ENCODE measurements at places on chromosomes 5 and 9.

GRCh38 chr9:125707472-125707804 is 430 bp upstream of the MAPKAP1 start:
- DNase-seq = no peak

DNA sequence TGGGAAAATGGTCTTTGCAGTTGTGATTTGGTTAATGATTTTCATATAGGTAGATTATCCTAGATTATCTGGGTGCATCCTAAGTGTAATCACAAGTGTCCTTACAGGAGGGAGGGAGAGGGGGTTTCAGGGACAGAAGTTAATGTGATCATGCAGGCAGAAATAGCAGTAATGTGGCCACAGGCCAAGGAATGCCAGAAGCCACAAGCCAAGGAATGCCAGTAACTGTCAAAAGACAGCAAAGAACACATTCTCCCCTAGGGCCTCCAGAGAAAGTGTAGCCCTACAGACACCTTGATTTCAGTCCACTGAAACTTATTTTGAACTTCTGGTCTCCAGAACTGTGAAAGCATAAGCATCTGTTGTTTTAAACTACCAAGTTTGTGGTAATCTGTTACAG is 2074.5 kb downstream of the MAT2B start:
- DNase-seq = no peak

- DNase-seq = no peak
Measured at GRCh38 chr9:4463824-4464223, 26.4 kb upstream of the SLC1A1 start.

GRCh38 chr9:121815084-121815483 is 163.7 kb downstream of the DAB2IP start:
- no peak for DNase-seq

DNA sequence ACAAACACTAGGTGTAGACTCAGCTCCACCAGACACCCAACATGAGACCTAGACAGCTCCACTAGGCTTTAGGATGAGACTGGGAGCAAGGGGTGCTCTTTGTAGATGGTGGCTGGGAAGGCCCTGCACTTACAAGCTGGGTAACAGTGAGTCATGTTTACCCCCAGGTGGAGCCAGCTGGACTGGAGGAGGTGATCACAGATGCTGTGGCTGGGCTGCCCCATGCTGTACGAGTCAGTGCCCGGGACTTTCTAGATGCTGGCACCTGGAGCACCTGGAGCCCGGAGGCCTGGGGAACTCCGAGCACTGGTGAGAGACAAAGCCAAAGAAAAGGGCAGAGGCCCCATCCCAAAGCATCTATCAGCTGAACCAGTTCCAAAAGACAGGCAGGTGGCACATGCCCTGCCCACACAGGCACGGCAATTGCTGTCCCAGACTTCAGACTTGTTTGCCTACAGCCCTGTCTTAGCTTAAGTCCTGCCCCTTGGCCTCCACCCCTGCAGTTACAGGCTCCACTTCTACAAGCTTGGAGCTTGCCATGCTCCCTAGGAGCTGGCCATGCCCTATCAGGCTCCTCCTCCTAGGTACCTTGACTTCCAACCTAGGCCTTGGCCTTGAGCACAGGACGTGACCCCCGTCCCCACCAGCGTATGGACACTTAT is 2.7 kb downstream of the CCL27 start:
- no peak for DNase-seq

GRCh38 chr5:169637085-169637548 is at the start of gene DOCK2:
Gene DOCK2 (plus strand): TSS chr5:169637275. CDS start chr5:169637327, 52 bp downstream.
- no peak for DNase-seq

DNA sequence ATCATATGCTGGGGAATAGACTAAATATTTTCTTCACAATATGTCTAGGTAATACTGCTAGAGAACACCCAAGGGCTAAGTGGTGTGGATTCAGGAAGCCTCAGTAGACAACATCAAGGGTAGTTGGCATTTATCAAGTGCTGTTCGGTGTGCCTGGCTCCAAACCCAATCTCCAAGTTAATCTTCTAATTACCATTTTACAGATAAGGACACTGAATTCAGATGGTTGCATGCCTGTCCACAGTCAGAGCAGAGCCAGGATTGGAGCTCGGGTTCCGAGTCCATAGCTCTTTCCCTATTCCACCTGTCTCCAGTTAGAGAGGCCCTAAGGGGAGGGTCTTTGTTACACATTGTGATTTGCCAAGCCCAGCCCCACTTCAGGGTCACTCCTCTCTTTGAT is 58.2 kb downstream of the FGF18 start:
- no peak for DNase-seq

GRCh38 chr9:136014147-136014923 is 53.2 kb upstream of the UBAC1 start:
- no peak for DNase-seq

DNA sequence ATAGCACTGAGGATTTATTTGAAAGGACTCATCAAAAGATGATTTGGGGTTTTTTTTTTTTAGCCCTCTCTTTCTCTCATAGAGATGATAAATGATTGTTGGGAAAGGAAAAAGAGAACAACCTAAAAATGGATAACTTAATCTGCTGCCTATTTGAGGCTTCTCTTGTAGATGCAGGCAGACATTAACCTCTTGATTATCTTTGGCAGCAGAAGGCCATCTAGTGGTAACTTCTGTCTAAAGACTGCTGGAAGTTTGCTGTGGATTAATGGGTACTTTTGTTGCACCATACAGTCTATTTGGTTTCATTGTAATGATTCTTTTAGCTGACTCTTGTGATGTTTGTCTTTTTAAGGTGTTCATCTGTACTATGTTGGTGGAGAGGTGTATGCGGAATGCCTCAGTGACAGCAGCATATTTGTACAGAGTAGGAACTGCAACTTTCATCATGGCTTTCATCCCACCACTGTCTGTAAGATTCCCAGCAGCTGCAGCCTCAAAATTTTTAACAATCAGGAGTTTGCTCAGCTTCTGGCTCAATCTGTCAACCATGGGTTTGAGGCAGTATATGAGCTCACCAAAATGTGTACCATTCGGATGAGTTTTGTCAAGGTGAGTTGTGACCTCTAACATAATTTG is 18.8 kb downstream of the SMIM32 start:
- DNase-seq = peak; percentile 21

DNA sequence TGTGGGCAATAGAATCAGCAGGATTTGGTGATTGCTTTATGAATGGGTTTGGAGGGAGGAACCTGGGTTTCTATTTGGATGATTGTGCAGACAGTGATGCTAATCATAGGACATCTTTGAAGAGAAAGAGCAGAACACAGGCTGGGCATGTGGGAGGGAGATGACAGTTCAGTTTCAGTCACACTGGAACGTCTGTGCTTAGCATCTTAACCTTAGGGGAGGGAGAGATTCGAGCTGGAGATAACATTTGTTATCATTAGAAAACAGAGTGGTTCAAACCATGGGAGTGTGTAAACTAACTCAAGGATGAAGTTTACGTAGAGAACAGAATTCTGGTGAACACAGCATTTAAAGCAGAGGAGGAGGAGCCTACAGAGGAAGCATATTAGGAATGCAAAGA is 138.6 kb upstream of the PPP2R2B start:
- no peak for DNase-seq

DNA sequence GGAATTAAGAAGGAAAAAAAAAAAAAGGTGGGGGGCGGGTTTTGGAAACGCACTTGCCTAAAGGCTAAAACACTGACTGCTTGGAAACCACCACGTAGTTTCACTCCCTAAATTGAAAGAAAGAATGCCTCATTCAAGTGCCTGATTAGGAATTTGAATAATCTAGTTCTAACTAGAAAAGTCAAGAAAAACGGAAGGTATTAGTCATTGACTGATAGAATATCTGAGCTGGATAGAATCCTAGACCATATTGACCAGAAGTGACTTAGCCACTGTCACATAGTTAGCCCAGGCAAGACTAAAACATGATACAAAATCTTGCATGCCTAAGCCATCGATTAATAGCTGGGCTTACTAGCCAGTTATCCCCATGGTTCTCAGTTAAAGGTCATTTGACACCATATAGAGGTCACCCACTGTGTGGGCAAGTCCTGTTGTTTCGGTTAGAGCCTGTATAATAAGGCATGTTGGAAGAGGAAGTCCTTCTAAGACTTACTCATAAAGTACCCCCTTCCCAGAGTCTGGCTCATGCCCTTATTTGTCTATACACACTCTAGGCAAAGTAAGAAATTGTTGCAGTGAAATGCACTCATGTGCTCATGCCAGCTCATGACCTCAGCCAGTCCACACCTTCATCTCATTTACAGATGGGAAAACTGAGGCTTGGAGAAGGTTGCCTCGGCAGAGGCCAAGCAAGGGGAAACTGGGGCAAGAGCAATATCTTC is 40.2 kb downstream of the SH3RF2 start:
- no peak for DNase-seq

GRCh38 chr9:1978941-1979340 is 36.2 kb upstream of the SMARCA2 start:
- no peak for DNase-seq

DNA sequence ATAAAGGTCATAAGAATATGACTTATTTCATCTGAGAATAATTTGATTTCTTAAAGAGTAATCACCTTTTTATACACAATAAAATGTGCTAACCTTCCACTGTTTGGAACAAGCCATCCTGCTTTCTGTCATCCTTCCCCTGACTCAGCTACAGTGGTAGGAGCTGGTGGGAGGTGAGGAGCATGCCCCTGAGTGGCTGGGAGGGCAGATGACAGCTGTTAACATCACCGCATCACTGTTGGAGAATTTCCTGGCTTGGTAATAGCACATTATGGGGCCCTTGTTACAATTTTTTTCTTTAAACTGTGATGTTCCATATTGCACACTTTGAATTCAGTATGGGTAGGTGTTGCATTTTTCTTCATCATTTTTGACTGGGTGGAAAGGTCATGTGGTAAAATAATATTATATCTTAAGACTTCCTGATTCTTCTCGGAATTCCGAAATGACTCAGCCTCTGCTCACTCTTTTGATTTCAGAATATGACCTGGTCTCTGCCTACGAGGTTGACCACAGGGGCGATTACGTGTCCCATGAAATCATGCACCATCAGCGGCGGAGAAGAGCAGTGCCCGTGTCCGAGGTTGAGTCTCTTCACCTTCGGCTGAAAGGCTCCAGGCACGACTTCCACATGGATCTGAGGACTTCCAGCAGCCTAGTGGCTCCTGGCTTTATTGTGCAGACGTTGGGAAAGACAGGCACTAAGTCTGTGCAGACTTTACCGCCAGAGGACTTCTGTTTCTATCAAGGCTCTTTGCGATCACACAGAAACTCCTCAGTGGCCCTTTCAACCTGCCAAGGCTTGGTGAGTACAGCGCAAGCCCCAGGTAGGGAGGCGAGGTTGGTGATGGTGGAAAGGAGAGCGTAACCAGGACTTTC is 5.8 kb downstream of the ADAMTS16 start:
- DNase-seq = peak; percentile 15

DNA sequence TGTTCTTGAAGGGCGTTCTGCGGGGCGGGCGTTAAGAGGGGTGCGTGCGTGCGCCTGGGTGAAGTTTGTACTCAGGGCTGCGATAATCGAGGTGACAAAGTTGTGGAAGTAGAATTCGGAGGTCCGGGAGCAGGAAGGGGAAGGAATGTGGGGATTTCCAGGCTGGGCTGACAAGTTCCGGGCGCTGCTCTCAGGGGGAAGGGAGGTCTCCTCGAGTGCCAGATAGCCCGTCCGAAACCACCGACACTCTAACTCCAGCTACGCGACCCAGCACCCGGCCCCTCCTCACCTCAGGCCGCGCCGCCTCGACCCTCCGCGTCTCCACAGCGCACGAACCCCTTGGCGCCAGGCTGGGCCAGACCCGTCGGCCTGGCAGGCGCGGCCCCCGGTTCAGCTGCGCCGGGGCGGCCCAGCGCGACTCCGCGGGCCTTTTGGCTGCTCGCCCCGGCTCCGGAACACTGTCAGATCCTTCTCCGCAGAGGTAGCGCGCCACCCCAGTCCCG is at the start of gene IL6ST:
Gene IL6ST (minus strand): TSS at position 469 of the 503 bp plus-strand sequence. CDS start 18,685 bp downstream, outside the sequence.
- DNase-seq = no peak

DNA sequence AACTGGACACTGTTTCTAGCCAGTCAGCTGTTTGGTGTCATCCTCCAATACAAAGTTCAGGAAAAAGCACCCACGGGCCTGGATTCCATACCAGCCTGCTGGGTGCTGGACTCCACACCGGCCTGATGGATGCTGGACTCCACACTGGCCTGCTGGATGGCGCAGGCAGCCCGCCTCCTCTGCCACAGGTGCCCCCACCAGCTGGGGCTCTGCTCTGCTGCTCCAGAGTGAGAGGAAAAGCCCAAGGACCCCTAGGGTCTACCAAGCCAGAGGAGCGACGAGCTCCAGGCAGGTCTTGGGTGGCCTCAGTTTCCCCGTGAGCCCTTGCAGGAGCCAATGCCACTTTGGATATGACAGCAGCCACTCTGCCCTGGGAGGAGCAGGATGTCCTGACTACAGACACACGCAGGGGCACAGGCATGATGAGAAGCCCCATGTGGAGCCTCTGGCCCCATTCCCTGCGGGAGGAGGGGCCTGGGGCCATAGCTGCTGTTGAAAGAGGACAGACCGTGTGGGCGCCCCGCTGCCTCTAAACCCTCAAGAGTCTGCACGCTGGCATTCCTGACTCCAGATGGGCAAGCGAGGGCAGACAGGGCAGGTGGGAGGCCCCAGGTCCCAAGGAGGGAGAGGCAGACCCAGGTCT is 141.6 kb downstream of the OLFM1 start:
- no peak for DNase-seq
